ENCODE measurements at places on chromosomes 16 and 17.

DNA sequence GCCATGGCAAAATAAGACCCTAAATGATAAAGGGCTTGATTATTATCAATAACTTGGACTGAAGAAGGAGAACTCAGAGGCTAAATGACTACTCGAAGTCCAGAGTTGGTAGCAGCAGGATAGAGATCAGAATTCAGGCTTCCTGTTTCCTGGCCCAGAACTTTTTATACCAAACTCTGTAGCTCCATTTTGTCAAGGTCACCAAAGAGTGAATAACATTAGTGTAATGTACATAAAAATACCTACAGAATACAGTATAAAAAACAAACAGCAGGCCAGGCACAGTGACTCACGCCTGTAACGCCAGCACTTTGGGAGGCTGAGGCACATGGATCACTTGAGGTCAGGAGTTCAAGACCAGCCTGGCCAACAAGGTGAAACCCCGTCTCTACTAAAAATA is 79.0 kb downstream of the ARHGAP17 start:
- DNase-seq: no peak

DNA sequence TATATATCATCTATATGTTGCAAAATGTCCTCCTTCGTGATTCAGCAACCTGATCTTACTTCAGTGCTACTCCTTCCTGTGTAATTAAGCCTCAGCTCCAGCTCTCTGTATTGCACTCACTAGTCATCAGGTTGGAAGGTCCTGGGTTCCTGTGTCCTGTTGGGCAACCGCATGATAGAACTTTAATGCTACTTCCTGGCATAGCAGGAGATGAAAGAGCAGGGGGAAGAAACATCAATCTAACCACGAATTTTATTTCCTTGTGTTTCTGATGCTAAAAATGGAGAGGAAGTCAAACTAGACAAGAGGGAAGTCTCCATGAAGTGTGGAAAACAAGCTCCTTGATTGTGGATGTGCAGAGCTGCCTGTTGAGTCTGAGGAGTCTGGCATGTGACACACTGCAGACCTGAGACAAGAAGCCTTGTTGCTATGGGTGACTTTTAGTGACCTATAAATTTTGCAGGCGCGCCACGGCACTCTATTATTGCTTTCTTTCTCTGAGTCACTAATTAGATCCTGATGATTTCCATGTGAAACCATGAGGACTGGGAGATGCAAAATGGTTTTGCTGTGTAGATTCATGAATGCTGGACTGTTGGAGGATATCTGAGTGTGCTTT is 25.6 kb downstream of the IGSF6 start:
- DNase-seq: peak; percentile 47

DNA sequence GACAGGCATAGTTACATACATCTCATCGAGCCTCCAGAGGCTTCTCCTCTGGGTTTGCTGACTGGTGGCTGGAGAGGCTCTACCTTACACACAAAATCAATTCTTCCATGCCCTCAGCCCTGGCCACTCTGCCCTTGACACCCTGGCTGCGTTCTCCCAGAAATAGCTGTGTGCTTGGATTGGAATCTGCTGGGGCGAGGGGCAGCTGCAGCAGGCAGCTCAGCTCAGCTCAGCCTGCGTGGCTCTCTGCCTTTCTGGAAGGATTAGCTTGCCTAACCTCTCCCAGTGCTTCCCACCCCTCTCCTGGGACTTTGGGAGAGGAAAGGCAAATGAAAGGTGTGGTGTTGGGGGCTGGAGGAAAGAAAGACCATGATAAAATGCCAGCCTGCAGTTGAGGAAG is 216.1 kb downstream of the ENGASE start:
- no peak for DNase-seq

DNA sequence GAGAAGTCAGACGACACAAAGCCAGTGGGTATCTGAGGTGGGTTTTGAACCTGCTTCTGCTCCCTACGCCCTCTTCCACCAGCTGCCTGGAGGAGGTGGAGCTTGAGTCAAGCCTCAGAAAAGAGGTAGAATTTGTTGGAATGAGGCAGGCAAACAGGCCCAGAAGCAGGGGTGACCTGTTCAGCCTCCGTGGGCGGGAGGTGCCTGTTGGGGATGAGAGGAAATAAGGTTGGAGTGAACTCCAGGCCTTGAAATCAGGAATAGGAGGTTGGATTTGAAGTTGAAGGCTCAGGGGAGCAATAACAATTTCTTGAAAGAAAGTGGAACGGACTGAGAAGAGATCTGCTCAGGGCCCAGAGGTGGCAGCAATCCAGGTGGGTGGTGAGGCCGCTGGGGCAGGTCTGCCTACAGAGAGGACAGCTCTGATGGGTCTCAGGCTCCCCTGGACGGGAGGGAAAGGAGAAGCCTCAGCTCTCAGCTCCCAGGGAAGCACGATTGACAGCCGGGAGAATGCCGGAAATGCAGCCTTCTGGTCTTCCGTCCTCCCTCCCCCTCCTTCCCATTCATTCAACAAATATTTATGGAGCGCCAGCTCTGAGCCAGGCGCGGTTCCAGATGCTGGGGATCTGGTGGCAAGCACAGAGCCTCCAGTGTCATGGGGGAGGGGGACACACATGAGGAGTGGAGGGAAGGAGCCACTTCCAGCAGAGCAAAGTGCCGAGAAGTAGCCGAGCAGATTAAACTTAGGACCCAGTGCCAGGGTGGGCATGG is 61.9 kb upstream of the CIBAR2 start:
- DNase-seq: no peak

- no peak for DNase-seq
These were observed 10.4 kb downstream of the NECAB2 start for GRCh38 chr16:83978401-83978904.

GRCh38 chr17:83018658-83019193 is 60.7 kb upstream of the METRNL start:
- DNase-seq: no peak

- DNase-seq: no peak
These were observed 253.6 kb downstream of the CDH13 start for GRCh38 chr16:82880346-82880745.

GRCh38 chr16:83420206-83420760 is 387.5 kb upstream of the HSBP1 start:
- no peak for DNase-seq

DNA sequence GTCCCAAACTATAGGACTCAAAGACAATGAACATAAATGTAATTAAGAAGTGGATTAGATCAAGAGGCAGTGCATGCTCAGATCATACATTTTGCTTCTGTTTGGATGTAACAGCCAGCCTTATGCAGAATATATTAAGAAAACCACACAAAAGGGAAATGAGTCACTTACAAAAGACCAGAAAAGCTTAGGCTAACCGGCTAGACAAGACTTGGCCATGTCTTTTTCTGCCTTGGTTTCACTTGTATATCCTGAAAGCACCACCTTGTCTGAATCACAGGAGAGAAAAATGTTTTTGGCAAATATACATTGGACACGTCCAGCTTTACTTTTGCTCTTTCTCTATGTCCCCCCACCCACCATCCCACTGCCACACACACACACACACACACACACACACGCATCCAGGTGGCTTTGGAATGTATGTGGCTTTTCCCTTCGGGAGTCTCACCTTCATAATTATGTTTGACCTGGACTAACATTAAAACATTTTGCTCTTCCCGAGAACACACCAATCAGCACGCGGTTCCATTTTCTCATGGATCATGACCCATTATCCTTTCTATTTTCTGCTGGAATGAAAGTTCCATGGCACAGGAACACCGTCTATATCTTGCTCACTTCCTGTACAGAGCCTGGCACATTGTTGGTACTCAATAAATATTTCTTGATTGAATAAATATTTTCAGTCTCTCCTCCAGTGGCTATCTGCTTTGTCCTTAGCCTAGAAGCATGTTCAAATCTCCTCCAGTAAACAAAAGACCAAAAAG is 64.6 kb downstream of the CDK5R1 start:
- DNase-seq: peak; percentile 13
